ENCODE measurements at places on chromosomes 7 and 10.

- DNase-seq = no peak
Observed at GRCh38 chr7:4613846-4614548, 68.1 kb upstream of the FOXK1 start.

DNA sequence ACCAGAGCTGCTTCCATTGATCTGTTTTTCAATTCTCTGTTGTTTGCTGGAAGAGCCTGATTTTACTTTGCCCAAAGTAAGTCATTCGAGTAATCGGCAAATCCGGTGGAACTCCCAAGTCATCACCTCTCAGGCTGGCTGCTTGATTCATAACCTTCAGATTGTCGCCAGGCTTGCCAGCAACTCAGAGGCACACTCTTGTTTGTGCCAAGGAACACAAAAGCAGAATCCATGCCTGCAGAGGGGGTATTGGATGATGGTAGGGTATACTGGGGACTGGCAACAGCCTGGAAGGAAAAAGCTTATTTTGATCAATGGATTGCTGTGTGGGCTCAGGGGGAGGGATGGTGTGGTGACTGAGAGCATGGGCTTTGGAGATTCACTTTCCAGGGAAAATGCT lies 542.4 kb downstream of the SORCS3 start:
- no peak for DNase-seq

GRCh38 chr10:80540136-80540535 lies 2.4 kb downstream of the SH2D4B start:
- DNase-seq = no peak

GRCh38 chr7:156473476-156474240 lies 166.9 kb upstream of the RNF32 start:
- DNase-seq = no peak

DNA sequence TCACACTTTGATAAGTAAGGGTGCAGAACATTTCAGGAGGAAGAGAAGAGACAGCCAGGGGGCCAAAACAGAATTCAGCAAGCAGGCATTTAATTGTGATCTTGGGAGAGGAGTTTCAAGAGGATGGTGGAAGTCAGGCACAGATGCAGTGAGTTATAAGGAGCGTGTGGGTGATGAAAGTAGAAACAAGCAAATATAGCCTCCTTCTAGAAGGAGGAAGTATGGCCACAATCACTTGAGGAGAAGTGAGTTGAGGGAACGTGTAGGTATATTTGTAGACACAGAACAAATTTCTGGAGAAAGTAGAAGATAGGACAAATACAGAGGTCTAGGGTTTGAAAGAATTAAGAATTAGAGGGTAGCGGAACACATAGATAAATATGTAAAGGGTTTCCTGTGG lies 165.8 kb downstream of the CACNB2 start:
- DNase-seq = no peak

DNA sequence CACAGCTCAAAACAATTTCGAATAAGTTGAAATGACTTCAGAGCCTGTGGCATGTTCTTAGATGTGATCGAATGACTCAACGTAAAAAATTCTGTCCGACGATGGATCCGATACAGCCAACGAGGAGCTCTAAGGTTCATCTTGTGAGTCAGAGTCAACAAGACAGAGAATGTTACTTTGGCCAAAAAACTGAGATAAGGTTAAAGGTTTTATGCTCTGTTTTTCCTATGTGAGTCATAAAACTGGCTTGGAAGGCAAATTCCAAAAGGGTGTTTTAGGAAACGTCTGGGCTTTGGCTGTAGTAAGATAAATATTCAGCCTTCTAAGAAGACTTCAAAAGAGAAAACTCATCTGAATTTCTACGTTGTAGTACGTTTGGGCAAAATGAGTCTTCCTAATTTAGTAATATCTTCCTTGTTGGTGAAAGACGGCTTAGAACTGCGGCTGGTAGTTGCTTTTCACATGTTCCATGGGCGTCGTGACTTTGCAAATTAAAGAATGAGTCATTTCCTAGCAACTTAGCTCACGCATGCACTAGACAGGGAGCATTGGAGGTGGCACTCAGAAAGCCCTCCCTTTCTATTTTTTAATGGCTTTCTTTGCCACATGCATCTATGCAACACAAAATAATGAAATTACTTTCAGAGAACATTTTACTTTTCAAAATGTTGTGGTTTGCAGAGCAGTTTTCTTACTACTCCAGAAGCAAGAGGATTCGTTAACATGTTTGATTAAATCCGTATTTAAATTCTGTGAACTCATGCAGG lies 28.2 kb downstream of the PFKP start:
- DNase-seq = no peak

- no peak for DNase-seq
Observed at GRCh38 chr7:146090023-146090645, 26.5 kb upstream of the CNTNAP2 start.

DNA sequence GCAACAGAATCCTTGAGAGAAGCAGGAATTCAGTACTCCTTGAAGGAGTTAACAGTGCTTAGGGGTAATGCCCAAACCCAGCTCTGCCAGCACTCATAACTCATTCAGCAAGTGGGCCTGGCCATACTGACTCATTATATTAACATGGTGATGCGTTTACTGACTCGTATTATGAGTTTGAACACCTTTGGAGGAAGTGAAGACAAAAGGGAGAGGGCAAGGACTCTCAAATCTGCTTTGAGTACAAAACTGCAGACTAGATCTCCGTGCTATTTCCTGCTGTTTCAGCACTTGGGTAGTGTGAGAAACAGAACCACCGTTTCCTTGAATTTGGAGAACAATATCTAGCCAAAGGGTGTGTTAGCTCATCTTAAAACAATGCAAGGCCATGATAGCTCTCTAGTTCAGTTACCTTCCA lies 30.8 kb downstream of the SLC16A9 start:
- DNase-seq = no peak

DNA sequence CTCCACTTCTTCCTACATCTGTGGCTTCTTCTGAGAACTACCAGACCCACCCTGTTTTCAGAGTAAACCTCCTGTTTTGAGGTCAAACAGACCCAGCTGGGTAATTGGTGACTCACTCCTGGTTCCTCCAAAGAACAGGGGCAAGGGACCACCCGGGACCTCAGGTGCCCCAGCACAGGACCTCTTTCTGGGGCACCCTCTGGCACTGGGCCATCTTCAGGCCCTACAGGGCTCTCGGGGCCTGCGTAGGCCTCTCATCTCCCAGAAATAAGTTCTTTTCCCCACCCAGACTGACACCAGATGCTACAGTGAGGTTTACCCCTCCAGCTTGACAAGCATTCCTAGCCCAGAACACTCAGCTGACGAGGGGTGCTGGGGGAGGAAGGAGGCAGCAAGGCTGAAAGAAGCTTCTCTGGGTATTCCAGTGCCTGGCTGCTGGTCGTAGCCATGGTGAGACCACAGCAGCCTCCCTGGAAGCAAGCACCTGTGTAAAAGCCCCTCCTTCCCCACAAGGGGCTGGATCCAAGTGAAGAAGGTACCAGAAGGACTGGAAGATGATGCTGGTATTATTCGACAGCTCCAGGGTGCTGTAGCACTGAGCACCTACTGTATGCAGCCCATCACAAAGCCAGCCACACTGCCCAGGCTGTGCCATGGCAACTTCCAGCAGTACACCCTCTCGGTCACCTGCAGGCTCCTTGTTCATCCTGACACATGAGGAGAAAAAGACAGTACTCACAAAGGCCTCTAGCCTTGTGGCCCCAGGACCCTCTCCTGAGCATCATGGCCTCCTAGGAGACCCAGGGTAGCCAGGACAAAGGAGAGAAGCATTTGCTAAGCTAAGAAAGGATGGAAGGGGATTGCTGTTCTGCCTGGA lies 47.4 kb downstream of the ALOX5 start:
- no peak for DNase-seq

- DNase-seq = no peak
Observed at GRCh38 chr10:62249957-62250356, 18.7 kb downstream of the RTKN2 start.

GRCh38 chr10:114632869-114633715 lies 25.0 kb downstream of the ABLIM1 start:
- no peak for DNase-seq

GRCh38 chr7:82057476-82057875 lies 287.6 kb upstream of the HGF start:
- DNase-seq = no peak

DNA sequence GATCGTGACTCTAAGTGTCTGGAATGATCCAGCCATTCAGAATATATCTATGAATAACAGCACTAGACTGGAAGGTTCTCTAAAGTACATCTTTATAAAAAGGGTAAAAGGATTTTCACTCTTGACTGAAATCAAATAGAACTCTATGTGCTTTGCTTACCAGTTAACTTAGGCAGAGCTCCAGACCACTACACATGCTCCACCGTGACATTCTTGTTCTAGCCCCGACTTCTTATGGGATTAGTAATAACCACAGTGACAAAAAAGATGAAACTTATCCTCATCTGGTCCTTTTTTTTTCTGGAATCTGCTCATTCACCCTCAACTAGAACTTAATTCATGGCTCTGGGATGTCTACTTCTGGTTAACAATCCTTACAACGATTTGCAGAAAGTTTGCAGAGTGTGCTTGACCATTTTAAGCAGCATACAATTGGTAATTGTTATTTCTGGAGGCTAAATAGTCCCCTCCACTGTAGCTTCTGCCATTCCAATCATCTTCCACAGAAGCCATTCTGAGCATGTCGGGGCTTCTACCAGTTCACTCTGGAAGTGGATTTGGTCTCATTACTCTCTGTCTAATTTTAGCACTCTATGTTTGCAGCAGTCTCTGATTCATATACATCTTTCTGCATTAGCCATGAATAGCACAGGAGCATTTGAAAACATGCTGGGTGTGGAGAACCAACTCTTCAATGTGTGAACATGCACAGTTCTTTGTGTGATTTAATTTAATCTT lies 163.7 kb upstream of the CDC14C start:
- DNase-seq = no peak

- DNase-seq = no peak
Observed at GRCh38 chr7:15452670-15453069, 109.1 kb downstream of the AGMO start.

- no peak for DNase-seq
Observed at GRCh38 chr10:115003396-115003795, 65.4 kb downstream of the TRUB1 start.

DNA sequence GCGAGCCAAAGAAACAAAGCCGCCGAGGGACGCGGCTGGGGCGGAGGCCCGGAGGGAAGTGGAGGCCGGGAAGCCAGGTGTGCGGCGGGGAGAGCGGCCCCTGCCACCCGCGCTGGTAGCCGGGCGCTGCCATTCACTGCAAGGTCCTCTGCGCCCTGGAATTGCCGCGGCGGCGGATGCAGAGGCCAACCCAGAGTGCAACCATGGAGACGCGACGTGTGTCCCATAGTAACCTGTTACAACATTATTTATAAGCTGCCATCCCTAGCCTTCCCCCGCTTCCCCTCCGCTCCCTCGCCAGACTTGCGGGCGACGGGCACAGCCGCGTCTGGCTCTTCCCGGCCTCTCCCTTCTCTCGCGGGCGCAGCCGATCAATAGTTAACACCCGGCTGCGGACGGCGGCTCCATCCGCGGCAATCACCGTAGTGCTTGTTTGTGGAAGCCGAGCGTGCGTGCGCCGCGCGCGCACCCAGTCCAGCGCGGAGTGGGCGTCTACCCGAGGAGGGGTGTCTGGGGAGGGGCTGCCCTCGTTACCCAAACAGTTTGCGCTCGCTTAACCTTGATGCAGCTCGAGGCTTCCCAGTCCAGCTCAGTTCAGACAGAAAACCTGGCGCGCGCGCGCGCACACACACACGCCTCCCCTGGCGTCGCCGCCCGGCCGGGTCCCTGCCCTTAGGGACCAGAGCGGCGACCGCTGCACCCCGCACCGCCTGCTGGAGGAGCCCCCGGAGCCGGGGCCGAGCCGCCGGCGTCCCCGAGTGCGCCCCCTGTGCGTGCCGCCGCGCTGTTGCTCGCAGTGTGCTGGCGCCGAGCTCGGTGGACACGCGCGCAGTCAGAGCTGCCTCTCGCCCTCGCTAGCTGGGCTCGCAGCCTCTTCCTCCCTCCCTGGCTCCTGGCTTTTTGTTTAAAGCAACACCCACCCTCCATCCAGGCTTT lies 165.4 kb upstream of the DPP6 start:
- DNase-seq = no peak

DNA sequence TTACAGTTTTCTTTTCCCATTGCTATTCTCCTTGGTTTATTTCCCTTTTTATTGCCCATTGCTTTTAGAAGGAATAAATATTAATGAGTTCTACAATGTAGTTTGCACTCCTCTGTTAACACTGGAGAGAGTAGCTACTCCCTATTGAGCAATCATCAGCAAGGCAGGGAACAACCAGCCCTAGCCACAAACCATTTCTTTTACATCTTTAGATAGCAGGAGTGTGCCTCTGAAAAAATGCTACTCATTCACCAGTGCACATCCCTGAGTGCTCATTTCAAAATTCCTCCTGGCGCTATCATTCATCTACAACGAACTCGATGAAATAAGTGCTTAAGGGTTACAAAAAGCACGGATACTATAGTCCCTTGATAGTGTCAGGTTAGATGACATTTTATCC lies 252.9 kb downstream of the THSD7A start:
- DNase-seq = no peak

DNA sequence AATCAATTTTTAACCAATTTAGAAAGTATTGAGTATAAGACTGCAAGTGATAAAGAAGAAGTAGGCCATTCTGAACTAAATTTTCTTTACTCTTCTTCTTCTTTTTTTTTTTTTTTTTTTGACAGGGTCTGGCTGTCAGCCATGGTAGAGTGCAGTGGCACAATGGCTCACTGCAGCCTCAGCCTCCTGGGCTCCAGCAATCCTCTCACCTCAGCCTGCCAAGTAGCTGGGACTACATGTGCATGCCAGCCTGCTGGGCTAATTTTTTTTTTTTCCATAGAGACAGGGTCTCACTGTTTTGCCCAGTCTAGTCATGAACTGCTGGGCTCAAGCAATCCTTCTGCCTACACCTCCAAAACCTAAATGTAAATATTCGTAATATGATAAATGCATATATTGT lies 63.2 kb downstream of the DGKB start:
- DNase-seq = peak; percentile 13

GRCh38 chr7:99531354-99531765 lies 20.6 kb downstream of the FAM200A start:
- DNase-seq = no peak

DNA sequence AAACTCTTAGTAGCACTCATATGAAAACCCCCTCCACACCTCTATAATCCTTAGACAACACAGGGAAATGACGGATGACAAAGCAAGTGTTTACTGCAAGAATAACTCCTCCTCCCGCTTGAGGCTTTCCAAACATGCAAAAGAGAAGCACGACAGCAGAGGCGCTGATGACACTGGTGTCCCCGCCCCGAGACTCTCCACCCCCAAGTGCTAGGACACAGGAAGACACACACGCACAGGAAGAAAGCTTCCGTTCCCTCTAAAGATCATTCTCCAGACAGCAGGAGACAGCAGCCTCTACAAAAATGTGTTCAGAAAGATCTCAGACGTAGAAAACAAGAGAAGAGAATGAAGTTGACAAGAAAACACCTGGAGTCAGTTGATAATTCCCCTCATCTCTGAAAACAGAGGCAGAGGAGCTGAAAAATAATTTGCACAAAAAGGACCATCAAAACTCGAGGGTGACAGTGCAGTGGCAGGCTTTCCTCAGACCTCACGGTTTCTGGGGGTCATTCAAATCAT lies 90.2 kb downstream of the DLG5 start:
- DNase-seq = no peak

GRCh38 chr7:47451851-47452205 lies 130.1 kb downstream of the TNS3 start:
- DNase-seq = no peak
